ENCODE measurements at places on chromosomes 5 and 9. TPM values are rescaled to one million over a fixed set of nuclear protein-coding genes. Genes with fewer than 3 reads are reported as not detected.

- DNase-seq: no peak
Observed at GRCh38 chr9:124800306-124801259, 23.6 kb downstream of the OLFML2A start.

GRCh38 chr9:126398403-126399058, 71.9 kb downstream of the MVB12B start:
- DNase-seq: peak; percentile 91

- DNase-seq: no peak
Observed at GRCh38 chr5:115544043-115544435, 536 bp downstream of the FEM1C start.

DNAJC21 gene
- total RNA-seq: 48.3 TPM

GRCh38 chr9:8680658-8681057, 881.1 kb upstream of the DMAC1 start:
- no peak for DNase-seq

DNA sequence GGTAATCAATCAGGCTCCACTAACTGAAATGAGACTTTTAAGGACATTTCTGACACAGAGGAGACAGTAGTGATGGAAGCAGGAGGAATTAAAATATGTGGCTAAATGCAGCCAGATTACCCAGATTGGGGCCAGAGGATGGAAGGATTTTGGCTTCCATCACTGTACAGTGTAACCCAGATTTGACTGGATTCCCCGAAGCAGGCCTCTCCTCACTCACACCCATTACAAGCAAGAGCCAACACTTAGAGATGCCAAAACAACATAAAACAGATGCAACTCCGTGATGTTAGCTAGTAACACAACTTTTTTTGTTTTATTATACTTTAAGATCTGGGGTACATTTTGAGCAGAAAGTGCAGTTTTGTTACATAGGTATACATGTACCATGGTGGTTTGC, 17.6 kb downstream of the TEK start:
- no peak for DNase-seq

Data from sciatic nerve (tissue), 2 donors.